Foreskin fibroblast (primary cell): ENCODE measurements at places on chromosomes 1 and 21.

DNA sequence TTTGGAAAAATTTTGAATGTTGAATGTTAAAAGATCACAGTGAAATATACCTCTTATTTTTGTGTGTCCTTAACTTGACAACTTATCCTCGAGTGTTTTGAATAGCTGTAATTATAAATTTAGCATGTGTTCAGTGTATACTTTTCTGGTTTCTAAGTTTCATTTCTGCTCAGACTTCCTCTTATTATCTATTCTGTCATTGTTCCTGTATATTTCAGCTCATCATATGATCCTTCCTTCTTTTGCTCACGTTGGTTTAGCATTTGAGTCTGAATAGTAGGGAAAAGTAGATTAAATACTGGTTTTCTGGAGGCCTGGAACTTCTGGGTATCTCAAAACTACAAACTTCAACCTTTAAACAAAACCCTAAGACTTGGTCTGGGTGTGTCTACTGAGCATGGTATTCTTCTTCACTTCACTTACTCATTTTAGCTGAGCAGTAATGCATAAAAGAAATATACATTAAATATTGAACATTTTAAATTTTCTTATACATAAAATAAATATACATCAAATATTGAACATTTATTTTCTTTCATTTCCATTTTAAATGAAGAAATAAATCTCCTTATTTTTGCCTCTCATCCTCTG lies 3.3 kb upstream of the ATP6V1G3 start:
- DNase-seq = no peak

DNA sequence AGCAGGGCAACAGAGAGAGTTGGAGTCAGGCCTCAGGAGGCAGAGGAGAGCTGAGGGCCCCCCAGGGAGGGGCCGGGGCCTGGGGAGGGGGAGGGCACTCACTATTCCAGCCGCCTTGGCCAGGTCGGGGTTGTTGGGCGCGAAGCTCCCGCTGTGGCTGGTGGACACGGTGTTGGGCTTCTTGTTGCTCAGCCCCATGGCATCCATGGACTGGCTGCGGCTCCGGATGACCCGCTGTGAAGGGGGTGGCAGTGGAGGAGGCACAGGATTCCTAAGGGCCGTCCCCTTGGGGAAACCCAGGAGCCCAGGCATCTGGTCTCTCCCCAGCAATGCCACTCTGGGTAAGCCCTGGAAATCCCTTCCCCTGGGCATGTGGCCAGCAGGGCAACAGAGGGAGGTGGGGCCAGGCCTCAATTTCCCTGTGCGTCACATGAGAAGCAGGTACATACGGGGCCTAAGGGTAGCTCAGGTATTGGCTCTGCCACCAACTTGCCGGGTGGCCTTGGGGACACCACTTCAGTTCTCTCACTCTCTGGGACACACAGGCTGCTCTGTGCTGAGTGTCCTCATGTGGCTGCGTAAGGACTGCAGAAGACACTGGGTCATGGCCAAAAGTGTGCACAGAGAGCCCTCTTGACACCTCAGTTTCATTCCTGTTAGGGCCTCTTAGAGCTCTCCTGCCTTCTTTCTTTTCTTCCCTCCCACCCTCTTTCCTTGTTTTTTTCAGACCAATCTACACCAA lies 63.0 kb downstream of the RAP1GAP start:
- DNase-seq = no peak

DNA sequence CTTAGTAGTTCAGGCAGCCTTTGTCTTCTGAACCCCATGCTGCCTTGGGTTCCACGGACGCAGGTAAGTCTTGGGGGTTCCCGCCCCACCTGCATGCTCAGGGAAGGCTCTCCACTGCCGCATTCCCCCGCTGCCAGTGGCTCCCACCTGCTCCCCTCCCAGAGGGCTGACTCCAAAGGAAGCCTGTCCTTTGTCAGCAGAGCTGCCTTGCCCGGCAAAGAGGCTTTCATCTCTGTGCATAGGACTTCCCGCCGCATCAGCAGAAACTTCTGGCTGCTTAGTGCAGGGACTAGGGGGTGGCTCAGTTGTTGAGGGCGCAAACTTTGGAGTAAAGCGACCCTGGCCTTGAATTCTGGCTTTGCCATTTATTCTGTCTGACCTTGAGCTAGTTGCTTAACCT lies 25.2 kb upstream of the ACTL8 start:
- no peak for DNase-seq

- peak; percentile 81 for DNase-seq
These were observed 923 bp upstream of the IFNGR2 start for GRCh38 chr21:33402001-33402979.
